ENCODE measurements at places on chromosomes 3 and 15.
A peak's percentile ranks its signal among the peaks of the same experiment; 100 is the strongest.

DNA sequence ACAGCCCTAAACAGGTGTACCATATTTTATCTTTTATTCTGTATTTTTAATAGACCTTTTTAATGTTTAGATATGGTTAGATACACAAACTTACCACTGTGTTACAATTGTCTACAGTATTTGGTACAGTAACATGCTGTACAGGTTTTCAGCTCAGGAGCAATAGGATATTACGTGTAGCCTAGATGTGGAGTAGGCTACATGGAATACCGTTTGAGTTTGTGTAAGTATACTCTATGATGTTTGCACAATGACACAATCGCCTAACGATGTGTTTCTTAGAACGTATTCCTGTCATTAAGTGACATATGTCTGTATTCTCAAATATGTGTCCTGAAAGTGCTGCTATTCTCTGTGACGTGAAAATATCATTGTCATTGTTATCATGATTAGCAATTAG is 62.6 kb downstream of the MFSD1 start:
- DNase-seq: peak; percentile 34

DNA sequence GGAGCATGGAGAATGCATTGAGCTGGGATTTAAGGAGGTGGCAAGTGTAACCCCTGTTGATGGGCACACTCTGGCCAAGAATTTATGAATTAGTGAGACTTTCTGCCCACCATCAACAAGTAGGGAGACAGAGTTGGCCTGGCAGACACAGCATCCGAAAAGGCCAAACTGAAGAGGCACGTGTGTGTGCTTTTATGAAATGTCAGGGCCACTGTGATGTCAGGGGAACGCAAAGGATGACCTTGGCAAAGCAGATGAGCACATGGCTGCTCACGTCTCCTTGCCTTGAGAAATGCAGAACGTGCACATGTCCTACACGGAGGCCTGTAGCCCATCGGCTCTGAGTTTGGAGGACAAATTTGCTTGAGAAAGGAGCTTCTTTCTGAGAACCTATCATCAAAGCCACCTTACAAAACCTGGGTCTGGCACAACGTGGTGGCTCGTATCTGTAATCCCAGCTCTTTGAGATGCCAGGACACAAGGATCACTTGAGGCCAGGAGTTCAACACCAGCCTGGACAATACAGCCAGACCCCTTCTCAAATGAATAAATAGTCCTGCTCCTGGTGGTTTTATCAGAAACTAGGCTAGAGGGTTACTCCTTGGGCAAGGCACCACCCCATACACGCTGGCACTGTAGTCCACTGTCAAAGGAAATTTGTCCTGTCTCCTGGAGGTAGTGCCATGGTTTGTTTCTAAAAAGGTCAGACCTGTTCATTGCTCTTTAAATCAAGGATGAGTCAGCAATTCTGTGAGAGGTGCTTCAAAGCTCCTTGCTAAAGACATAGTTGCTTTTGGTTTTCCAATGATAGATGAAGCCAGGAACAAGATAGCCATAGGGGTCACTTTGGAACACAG is 941 bp upstream of the SH3BP5 start:
- no peak for DNase-seq

DNA sequence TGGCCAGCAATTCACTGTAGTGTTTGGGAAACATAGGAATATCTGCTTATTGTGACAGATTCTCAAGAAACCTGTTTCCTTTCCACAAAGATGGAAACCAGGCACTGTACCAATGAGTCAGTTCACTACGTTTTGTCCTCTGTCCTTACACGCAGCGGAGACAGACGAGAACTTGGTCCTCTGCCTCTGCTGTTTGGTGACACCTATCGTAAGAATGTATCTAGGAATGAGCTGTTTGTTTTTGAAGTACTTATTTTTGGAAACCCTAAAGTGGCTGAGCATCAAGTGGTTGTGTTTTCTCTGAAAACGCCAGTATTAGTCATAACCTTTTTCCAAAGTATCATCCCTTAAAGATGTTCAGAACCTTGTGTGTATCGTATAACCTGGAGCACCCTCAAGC is 93.0 kb downstream of the PGPEP1L start:
- DNase-seq: no peak

GRCh38 chr3:38489766-38490165 is 6.4 kb upstream of the EXOG start:
- no peak for DNase-seq

- no peak for DNase-seq
Observed at GRCh38 chr15:63890617-63891016, 56.9 kb upstream of the HERC1 start.

DNA sequence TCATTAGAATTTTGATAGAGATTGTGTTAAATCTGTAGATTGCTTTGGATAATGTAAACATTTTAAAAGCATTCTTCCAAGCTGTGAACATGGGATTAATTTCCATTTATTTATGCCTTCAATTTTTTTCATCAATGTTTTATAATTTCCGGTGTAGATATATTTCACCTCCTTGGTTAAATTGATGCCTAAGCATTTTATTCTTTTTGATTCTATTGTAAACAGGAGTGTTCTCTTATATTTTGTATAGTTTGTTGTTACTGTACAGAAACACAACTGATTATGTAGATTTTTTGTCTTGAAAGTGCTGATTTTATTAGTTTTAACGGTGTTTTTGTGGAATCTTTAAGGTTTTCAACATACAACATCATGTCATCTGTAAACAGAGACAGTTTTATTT is 355.0 kb downstream of the EDEM1 start:
- DNase-seq: no peak

DNA sequence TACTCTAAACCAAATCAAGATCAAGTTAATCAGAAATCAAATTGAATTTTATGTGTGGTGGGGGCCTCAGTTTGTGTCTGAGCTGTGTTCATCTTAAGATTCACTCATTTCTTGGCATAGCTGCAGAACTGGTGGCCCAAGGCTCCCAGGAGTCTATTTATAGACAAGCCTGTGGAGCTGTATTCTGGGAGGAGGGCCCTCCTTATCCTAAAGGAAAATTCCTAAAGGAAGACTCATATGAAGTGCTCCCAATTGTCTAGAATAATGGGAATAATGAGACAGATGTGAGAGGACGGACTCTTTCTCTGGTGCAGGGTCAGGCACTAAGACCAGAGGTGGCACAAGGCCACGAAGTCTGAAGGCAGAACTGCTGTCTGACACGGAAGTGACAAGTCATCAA is 38.9 kb downstream of the C3orf85 start:
- no peak for DNase-seq

DNA sequence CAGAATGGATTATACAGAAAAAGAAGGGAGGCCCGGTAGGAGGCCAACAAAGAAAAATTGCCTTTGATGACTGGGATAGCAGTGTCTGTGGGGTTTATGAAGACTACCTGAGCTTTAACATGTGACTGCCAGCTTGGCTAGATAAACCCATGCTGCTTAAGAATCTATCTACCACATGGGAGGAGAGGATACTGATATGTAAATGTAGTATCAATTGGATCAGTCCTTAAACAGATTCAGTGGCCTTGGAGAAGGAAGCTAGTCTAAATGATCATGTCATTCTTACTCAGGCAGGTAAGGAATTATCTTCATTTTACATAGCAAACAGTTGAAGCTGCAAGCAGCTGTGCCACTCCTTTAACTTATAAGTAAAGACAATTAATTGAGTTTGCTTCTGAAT is 50.0 kb upstream of the SYNPR start:
- DNase-seq: peak; percentile 24

- no peak for DNase-seq
Observed at GRCh38 chr3:71468311-71469137, 115.0 kb downstream of the FOXP1 start.

DNA sequence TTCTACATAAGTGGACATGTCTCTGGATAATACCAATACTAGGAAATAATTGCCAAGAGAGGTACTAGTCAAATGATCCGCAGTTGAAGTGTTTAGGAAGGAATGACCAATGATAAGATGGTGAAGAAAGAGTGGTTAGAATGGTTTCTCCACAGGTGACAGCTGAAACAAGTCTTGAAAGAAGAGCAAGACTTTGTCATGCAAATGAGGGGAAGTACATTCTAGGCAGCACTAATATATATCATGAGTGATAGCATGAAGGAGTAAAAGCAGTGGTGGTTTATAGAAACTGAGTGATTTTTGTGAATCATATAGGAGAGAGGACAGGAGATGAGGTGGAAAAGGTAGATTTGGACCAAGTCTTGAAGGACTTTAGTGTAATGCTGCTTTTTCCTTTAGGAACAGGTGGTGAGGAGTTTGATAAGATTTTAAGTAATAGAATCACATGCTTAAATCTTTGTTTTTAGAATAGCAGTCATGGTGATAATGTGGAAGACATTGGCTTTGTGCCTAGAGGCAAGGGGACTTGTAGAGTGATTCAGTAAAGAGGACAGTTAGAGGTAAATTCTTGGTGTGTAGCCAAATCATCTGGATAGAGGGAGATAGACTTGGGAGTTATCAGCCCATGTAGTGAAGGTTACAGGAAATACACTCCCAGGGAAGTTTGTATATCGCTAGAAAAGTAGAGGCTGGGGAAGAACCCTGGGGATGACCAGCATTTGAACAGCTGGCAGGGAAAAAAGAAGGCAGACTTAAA is 31.9 kb downstream of the SLMAP start:
- DNase-seq: no peak

DNA sequence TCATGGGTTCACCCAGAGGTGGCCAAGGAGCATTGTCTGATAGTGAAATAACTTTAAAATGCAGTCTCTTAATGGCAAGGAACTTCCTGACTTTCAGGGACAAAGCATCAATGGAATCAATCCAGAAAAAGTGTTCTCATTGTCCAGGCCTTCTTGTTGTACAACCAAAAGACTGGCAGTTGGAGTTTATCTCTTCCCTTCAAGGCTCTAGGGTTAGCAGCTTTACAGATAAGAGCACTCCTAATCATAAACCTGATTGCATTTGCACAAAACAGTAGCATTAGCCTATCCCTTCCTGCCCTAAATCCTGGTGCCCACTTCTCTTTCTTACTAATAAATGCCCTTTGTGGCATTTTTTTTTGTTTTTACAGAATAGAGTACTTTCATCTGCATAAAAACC is 43.3 kb upstream of the VIPR1 start:
- no peak for DNase-seq

DNA sequence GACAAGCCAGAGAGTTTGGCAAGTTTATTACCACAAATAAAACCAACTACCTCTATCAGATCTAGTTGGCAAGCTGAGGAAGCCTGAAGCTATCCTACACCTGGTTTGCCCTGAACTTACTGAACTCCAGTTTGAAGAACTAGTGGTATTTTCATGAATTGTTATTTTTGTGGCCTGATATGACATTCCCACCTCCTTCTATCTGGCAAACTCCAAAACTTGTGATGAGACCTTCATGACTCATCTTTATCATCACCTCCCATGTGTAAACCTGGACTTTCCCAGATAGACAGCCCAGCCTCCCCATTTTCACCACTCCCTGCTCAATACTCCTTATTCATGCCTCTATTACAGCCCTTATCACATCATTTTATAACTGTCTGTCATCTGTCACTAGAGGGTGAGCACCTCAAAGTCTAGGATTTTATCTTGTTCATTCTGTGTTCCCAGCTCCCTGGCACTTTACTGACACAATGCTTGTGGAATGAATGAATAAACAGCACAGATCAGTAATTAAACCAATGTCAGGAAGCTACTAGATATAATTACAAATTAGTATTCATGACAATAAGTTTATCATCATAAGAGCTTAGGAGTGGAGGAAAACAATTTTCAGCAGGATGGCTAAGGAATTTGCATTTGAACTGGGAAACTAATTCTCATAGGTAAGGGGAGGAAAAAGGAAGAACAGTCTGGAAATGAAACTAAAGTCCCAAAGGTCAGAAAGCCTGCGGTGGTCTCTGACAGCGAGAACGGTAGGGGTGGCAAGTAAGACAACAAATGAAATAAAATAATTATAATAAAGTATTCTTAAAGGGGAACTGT is 13.2 kb upstream of the TRANK1 start:
- no peak for DNase-seq

DNA sequence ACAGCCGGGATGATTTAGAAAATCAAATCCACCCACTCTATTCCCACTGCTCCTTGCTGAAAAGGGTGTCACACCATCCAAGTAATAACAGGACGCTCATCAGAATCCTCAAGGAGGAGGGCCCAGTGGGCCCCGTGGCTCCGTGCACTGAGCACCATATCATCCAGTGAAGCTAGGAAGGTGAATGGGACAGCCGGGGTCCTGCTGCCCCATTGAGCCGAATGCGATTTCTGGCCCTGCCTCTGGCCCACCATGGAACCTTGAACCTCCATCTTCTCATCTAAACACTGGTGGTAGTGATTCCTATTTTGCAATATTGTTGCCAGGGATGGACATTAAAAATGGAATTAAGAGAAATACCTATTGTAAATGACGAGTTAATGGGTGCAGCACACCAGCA is 99.1 kb upstream of the SLC6A11 start:
- no peak for DNase-seq

GRCh38 chr3:11509173-11510000 is 134.3 kb downstream of the VGLL4 start:
- DNase-seq: peak; percentile 39

DNA sequence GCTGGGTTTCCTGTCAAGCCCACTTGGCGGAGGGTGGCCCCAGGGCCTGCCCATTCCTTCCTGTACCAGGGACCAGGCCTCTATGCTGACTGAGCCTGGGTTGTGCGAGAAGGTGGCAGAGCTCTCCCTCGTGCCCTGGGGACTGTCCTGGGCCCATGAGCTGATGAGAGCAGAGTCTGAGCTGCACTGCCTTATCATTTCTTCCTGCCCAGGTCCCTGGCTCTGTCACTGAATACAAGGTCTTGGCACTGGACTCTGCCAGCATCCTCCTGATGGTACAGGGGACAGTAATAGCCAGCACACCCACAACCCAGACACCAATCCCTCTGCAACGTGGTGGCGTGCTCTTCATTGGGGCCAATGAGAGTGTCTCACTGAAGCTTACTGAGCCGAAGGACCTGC is 7.5 kb downstream of the MPI start:
- DNase-seq: no peak

GRCh38 chr3:53744351-53744750 is 101.9 kb downstream of the CHDH start:
- peak; percentile 72 for DNase-seq

DNA sequence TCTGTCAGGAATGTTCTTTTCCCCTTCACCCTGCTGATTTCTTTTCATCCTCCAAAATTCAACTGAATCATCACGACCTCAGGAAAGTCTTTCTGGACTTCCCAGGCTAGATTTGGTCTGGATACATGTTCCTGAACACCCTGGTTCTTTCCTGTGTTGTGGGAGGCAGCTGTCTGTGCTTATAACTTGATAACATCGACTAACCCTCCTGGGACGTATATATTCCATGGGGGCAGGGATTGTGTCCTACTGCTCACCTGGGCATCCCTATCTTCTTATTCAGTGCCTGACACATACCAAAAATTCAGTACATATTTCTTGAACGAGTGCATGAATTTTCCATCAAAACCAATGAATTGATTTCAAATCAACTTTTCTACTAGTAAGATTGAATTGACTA is 47.6 kb upstream of the MEF2A start:
- DNase-seq: no peak

DNA sequence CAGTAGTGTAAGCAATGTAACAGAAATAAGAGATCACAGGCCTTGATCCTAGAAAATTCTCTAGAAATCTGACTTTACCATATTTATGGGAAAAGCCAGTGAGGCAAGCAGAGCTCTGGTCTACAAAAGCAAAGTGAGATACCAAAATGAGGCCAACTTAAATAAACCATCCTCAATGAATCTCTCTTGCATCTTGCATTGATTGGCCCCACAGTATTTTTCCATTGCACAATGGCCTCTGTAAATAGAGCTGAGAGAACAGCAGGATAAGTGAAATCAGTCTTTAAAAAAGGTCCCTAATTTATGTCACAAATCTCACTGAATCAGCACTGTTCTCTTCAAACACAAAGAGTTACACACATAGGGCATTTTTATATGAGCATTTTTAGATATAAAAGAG is 8.9 kb downstream of the CFAP20DC start:
- no peak for DNase-seq

GRCh38 chr3:57169872-57170623 is 4.9 kb upstream of the IL17RD start:
- peak; percentile 57 for DNase-seq

Measured in NCI-H1417 (cell line).